ENCODE measurements at places on chromosomes 4 and X. TPM values are rescaled to one million over a fixed set of nuclear protein-coding genes. Genes with fewer than 3 reads are reported as not detected.

ADGRG2 gene
- total RNA-seq, result 0.43 TPM

PROM1 gene
- 43.0 TPM for total RNA-seq

QRFPR gene
- not detected for total RNA-seq

CDS1 gene
- 3.5 TPM for total RNA-seq

SPANXA2 gene
- not detected for total RNA-seq

CENPVL2 gene
- 0.56 TPM for total RNA-seq

HAUS7 gene
- 25.9 TPM for total RNA-seq

DCAF8L2 gene
- not detected for total RNA-seq

NUDT10 gene
- 23.9 TPM for total RNA-seq

MAGEA11 gene
- not detected for total RNA-seq

SATL1 gene
- 0.09 TPM for total RNA-seq

PRSS48 gene
- total RNA-seq, result not detected

MAP3K15 gene
- 2.0 TPM for total RNA-seq

Data from neural progenitor cell (in vitro differentiated cells).